Spinal cord (tissue), 10 donors: ENCODE measurements at places on chromosomes 2 and 18.
A peak's percentile ranks its signal among the peaks of the same experiment; 100 is the strongest.

GRCh38 chr2:71166812-71167211 lies 36.4 kb downstream of the MPHOSPH10 start:
- no peak for DNase-seq

DNA sequence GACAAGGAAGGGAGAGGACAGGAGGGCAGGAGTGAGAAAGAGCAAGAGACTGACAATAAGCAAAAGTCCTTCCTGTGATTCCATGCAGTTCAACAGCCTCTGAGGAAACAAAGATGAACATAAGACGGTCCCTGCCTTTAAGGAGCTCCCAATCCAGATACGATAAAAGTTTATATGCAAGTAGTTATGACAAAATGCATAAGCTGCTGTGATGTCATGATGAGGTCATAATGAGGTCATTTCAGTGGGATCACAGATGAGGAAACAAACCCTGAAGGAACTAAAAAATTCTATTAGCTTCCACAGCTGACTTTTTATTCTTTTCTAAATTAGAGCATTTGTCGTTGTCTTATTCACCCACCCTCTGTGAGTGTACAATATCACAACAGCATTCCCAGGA lies 458.5 kb upstream of the ACVR2A start:
- no peak for DNase-seq

- no peak for DNase-seq
These were observed 107.9 kb downstream of the DPP10 start for GRCh38 chr2:114550364-114550763.

- DNase-seq: peak; percentile 44
These were observed 476.4 kb upstream of the CHST9 start for GRCh38 chr18:27661320-27662018.

DNA sequence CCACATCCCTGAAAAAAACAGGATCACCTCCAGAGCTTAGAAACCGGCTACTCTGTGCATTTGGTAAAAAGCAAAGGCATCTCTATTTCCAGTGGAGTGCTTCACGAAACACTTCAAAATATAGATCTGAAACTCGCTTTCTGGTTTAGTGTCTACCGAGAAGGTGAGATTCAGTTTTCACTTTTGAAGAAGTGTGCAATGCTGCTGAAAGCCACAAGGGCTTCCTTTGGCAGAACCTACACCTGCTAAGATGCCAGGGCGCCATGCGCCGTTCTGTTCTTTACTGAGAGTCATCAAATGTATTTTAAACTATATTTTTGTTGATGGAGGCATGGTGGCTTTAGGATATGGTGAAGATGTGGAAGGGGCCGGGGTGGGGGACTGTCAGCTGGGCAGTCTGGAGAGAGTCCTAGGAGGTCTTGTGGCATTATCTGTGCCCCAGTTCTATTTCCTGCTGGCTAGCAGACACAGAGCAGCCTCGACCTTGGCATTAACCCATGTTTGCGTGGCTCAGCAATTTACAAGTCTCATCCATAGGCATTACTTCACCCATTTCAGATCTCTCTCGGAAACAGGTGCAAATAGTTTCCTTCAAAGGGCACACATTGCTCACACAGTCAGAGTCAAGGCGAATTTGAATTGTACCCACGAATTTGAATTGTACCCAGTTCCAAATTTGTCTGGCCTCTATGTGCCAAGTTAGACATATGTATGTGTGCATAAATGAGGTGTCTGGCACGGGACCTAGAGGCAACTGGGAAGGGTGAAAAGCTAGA lies 46.7 kb upstream of the KCNF1 start:
- peak; percentile 55 for DNase-seq

- DNase-seq: no peak
These were observed 34.1 kb upstream of the GRB14 start for GRCh38 chr2:164655336-164655735.

GRCh38 chr2:231278868-231279267 lies 80.4 kb downstream of the ARMC9 start:
- no peak for DNase-seq

DNA sequence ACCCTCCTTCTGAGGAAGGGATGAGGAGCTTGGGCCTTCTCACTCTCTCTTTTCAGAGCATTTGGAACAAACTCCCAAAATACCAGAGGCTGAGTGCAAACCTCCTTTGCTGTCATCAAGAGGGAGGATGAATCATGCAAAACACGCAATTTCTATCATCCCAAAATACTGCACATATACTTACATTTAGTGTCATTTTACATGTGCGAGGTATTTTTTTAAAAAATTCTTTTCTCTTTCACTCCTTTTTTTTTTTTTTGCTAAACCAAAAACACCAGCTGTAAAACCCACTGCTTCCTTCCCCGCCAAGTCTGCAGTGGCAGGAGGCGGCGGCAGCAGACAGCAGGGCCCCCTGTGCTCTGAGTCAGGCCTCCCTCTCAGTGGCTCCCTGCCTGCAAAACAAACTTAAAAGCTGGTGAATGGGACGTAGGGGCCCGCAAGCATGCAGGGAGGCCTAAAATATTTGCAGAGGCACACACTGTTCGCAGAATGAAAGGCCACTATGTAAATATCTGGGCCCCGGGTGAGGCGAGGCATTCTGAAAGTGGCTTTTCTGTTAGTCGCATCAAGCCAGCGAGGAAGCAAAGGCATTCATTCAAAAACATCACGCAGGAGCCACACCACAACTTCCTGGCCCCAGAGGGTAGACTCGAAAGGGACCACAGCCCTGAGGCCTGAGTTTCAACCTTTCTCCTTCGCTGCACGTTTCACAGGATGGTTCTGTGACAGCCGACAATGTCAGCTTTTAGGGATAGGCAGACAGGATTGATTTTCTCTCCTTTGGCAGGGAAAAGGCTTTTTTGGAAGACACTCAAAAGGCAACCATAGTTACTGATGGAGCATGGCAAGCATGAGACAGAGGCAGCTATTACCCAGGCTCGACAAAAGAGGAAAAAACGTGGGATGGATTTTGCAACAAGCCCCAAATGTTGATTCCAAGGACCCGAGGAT lies 73.4 kb downstream of the ACTR2 start:
- peak; percentile 90 for DNase-seq
